Foreskin keratinocyte (primary cell): ENCODE measurements at places on chromosomes 3 and 15. TPM values are rescaled to one million over a fixed set of nuclear protein-coding genes. Genes with fewer than 3 reads are reported as not detected.

Gene P2RY12
- total RNA-seq: not detected in 2 replicates

Gene LYZL4
- total RNA-seq: not detected in 2 replicates

Gene HOMER2
- 12.8 and 14.8 TPM in 2 replicates for total RNA-seq

Gene KNG1
- total RNA-seq: not detected in 2 replicates

Gene ZIC1
- total RNA-seq: not detected in 2 replicates

Gene GOLGA6L10
- total RNA-seq: 0.63 and 1.2 TPM in 2 replicates

Gene SLC49A4
- 15.0 and 15.6 TPM in 2 replicates for total RNA-seq

Gene GUCA1C
- 0.28 TPM in 1 of 2 replicates, not detected in the other for total RNA-seq

Gene GRAMD1C
- total RNA-seq: 2.3 and 2.4 TPM in 2 replicates

Gene UACA
- 45.8 and 46.1 TPM in 2 replicates for total RNA-seq

Gene ZSCAN29
- total RNA-seq: 23.4 and 23.9 TPM in 2 replicates

Gene OXTR
- 0.63 and 0.95 TPM in 2 replicates for total RNA-seq

Gene MYO5C
- 0.28 and 0.37 TPM in 2 replicates for total RNA-seq

Gene SIN3A
- 30.2 and 31.6 TPM in 2 replicates for total RNA-seq

Gene A4GNT
- not detected in 2 replicates for total RNA-seq

Gene CSPG4
- 6.0 and 13.3 TPM in 2 replicates for total RNA-seq

Gene PRRT3
- total RNA-seq: 1.5 and 1.9 TPM in 2 replicates

Gene DNAJC19
- total RNA-seq: 27.8 and 33.6 TPM in 2 replicates

Gene SCN10A
- total RNA-seq: not detected in 2 replicates

Gene PAK6
- total RNA-seq: 14.1 and 15.6 TPM in 2 replicates

Gene PFKFB4
- 22.9 and 53.4 TPM in 2 replicates for total RNA-seq

Gene SNTN
- total RNA-seq: not detected in 2 replicates

Gene ALDH1A2
- 1.7 and 1.9 TPM in 2 replicates for total RNA-seq

Gene LRRIQ4
- total RNA-seq: 0.04 TPM in 1 of 2 replicates, not detected in the other

Gene TRAT1
- total RNA-seq: not detected in 2 replicates

Gene CHMP2B
- 50.7 and 56.4 TPM in 2 replicates for total RNA-seq

Gene ANKRD63
- total RNA-seq: not detected in 2 replicates

Gene CEP152
- 7.9 and 8.6 TPM in 2 replicates for total RNA-seq

Gene RTP3
- not detected in 2 replicates for total RNA-seq

Gene GJD2
- not detected in 2 replicates for total RNA-seq

Gene ACOX2
- total RNA-seq: 0.34 and 0.42 TPM in 2 replicates

Gene ADAMTSL3
- total RNA-seq: not detected in 2 replicates

Gene SPATA12
- total RNA-seq: 0.03 TPM in 1 of 2 replicates, not detected in the other

Gene ZNF860
- total RNA-seq: 7.9 and 9.4 TPM in 2 replicates

Gene ZNF620
- total RNA-seq: 1.1 and 1.3 TPM in 2 replicates
